NCI-H1105 (cell line): ENCODE measurements at places on chromosomes 5 and 9.

DNA sequence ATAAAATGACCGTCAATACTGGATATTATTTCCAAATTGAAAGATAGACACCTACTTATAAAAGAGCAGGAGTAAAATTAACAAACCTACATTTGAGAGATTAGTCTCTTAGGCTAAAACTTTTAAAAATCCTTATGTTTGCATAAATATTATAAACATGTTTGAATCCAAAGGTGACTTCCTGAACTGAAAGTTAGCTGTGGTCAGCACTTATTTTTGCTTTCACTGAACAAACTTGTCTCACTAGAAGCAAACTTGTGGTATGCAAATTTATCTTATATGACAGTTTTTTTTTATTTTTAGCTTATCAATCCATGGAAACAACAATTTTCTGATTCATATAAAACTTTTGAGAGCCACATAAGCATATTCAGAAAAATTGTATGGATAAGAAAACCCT is 502.6 kb upstream of the COX7C start:
- DNase-seq = no peak

- DNase-seq = no peak
Measured at GRCh38 chr9:73023025-73023541, 70.2 kb upstream of the ALDH1A1 start.

DNA sequence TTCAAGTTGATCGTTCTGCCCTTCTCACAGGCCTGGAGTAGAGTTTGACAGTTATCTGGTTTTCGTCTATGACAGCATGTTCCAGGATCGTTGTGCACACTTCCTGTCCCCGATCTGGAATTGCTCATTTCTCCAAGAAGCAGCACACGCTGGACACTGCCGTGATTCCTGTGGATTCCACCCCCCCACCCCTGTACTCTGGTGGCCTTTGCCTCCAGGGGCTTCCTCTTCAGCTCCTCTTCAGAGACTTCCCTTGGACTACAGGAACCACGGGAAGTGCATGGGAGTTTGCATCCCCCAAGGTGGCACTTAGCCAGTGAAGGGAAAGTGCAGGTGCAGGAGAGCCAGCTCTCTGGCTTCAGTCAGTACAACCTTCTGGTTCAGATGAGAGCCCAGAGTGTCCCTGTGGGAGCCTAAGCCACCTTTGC is 160.7 kb downstream of the CACNA1B start:
- DNase-seq = no peak

GRCh38 chr5:3546028-3546427 is 49.6 kb upstream of the IRX1 start:
- DNase-seq = no peak

DNA sequence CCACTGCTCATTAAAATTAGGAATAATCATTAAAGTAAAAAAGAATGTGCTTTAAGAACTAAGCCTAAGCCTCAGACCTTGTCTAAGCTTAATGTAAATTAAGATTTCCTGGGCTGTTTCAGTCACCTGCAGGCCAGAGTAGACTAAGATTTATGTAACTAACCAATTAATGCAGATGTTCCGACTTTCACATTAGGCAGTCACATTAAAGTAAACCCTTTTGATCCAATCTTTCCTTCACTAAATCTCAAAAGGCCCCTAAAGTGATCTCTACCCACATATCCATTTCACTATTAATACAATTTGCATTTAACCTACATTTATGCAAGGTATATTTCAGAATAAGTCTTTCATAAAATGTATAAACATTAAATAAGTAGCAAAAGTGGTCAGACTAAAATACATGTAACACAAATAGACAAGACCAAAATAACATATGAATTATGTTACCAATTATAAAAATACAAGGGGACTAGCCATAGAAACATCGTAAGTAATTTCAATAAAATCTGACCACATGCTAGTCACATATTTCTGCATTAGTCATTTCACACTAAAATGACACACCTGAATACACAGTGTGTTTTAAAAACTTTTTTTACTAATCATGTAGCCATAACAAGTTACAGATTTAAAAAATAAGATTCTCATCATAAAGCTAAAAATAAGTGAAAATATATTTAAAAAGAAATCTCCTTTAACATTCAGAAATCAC is 7.7 kb downstream of the NR3C1 start:
- no peak for DNase-seq

- DNase-seq = no peak
Measured at GRCh38 chr9:5945112-5945511, 54.4 kb downstream of the MLANA start.

DNA sequence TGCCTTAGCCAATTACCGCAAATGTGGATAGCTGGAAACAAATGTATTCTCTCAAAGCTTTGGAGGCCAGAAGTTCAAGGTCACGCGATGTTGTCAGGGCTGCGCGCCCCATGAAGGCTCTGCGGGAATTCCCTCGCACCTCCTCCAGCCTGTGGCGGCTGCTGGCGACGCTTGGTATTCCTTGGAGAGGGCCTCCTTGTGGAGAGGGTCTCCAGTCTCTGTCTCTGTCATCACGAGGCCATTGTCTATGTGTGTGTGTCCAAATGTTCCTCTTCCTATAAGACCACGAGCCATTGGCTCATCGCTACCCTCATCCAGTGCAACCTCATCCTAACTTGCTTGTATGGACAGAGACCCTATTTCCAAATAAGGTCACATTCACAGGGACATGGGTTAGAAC is 97.5 kb downstream of the ANKRD33B start:
- DNase-seq = no peak

GRCh38 chr5:79794347-79794746 is 104.7 kb downstream of the CMYA5 start:
- peak; percentile 53 for DNase-seq

- DNase-seq = no peak
Measured at GRCh38 chr5:125175348-125176004, 429.0 kb upstream of the ZNF608 start.

DNA sequence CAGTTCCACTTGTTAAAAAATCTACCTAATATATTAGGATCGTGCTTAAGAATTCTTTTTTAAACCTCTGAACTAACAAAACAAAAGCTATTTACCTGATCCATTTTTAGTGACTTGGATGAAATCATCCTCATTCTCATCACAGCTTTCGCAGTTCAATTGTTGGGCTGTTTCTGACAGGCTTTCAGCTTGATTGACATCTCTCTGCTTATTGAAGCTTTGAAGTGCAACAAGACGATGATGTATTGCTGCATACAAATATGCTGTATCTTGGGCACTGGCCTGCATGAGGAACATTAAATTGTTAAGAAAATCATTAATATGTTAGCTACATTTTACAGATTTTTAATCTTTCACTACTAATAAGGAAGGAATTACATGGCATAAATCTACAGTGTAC is 9.5 kb upstream of the NADK2 start:
- no peak for DNase-seq

GRCh38 chr5:11785771-11786352 is 118.4 kb downstream of the CTNND2 start:
- DNase-seq = no peak

GRCh38 chr9:99377790-99378775 is 156.0 kb downstream of the SEC61B start:
- DNase-seq = no peak

DNA sequence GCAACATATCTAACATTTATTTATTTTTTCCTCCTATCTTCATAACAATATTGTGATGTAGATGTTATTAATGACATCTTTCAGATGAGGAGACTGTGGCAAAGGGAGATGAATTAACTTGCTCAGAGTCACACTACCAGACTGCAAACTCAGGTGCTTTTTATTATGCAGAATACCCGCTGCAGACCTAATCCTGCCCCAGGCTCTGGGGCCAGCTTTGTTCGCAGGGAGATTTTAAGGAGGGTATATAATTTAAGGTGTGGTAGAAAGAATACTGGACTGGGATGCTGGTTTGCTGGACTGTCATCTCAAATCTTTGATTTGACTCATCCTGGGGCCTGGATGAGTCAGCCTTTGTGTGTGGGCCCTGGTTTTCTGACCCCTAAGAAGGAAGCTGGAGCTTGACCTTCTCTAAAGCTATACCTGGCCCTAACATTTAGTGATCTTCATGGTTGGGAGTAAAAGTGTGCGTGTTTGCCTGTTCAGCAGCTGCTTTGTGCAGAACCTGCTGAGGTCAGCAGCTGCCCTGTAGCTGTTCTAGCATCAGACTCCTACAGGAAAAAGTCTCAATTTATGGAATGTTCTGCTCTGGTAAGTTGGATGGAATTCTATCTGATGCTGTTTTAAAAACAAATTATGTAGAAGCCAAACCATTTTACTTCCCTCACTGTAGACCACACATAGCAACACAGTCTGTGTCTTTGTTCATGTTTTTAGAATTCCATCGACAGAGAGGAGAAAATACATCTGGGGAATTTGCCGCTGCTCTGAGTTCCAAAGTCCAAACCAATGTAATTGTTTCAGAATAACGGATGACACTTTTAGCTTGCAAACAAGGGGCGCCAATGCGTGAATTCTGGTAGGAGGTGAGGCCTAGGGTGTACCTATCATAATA is 4.5 kb downstream of the SLC36A1 start:
- DNase-seq = no peak

DNA sequence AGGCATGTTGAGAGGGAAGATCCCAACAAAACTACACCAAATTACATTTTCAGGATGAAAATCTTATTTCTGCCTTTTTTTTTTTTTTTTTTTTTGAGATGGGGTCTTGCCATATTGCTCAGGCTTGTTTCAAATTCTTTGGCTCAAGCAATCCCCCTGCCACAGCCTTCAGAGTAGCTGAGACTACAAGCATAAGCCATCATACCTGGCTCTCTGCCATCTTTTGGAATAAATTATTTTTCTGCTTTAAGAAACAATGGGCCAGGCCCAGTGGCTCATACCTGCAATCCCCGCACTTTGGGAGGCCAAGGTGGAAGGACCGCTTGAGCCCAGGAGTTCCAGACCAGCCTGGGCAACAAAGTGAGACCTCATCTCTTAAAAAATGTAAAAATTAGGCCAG is 14.3 kb downstream of the AFF4 start:
- no peak for DNase-seq

- DNase-seq = no peak
Measured at GRCh38 chr5:93583439-93583767, 381 bp downstream of the NR2F1 start.

DNA sequence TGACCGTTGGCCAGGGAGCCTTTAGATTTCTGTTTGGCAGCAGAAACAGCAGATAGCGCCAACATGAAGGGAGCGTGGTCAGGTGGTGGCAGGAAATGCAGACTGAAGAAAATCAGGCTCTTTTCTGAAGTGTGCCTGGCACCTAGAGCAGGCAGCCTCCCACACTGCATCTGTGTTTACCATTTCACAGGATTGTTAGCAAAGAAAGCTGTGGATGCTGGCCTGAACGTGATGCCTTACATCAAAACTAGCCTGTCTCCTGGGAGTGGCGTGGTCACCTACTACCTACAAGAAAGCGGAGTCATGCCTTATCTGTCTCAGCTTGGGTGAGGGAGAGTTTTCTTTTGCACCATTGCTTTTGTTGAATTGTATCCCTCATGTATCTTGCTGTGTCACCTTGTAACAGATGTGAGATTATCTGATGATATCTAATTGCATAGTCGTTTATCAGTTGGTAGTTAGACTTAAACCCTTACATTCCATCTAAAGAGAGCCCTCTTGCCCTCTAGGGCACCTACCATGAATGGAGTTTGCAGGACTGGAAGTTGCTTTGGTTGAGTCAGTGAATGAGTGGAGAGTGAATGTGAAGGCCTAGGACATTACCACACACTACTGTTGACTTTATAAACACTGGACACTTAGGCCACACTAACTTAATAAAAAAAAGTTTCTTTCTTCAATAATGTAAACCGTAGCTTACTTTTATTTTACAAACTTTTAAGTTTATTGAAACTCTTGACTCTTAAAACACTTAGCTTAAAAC is 42.8 kb downstream of the ACO1 start:
- no peak for DNase-seq

- DNase-seq = no peak
Measured at GRCh38 chr5:168110384-168110783, 181.1 kb upstream of the WWC1 start.

GRCh38 chr9:124282442-124283227 is 24.9 kb downstream of the NEK6 start:
- no peak for DNase-seq

DNA sequence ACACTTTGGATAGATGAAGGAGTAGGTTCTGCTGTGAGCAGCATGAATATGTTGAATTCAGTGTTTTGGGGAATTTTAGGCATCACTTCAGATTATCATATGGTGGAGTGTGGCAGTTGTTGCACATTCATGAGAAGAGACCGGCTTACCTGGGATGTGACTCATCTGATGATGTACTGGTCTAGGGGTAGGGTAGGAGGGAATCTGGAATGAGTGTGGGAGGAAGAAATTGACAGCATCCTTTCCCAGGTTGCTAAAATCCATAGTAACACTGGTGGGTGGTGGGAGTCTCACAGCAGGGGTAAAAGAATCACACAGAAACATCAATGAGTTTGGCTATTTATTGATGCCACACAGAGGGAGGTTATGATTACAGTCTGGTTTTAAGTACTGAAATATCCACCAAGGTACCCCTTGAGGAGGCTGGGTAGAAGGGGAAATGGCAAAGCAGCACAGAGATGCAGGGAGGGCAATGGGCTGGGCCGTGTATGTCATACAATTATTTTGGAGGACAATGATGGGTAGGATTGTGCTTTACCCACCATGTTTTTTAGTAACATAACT is 82.5 kb downstream of the TARS1 start:
- DNase-seq = no peak

DNA sequence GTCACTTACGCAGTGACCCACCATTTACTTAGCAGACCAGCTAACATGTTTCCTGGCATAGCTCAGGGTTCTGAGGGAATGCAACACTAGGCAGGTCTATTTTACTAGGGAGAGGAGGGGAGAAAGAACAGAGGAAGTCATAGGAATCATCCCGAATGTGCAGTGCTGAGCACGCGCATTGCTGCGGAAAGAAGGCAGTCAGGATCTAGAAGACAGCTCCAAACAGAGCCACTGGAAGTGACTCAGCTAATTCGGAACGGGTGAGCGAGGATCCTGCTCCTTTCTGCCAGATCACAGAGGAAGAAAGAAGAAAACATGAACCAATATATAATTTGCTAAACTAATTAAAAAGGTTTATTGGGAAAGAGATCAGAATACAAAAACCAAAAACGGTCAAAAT is 339.8 kb downstream of the EFNA5 start:
- DNase-seq = no peak
